NT2/D1 (cell line): ENCODE measurements at places on chromosomes 2 and 18.

DNA sequence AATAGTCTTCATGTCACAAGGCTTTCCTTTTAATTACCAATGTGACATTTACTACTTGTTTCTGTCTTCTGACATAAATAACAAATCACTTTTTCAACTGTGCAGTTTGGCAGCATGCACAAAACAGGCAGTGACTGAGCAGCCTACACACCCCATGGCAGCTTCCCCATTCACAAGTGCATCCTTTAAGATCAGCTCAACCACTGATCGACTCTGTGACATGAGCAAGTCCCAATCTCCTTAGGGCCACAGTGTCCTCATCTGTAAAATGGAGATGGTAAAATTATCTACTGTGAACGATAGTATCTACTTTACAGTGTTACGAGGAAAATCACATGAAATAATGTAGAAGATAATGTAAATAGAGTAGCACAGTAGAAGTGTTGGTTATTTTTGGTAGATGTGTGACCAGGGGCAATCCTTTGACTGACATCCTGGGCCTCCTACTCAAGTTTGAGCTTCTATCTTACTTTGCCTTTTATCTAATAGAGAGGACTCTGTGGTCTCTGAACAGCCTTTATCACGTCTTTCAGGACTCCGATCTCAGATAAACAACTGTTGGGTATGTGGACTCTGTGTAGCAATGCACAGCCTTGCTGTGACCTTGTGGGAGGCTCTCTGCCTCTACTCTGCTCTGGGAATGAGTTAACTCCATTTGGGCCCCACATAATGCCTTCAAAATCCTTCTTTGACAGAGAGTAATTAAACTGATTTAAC lies 120.6 kb downstream of the PIGN start:
- DNase-seq = no peak

GRCh38 chr2:151302879-151303278 lies 13.4 kb upstream of the NMI start:
- DNase-seq = no peak

GRCh38 chr18:10482985-10483949 lies 28.8 kb downstream of the APCDD1 start:
- DNase-seq = no peak

GRCh38 chr2:15708161-15708560 lies 116.5 kb downstream of the DDX1 start:
- no peak for DNase-seq
